ENCODE measurements at places on chromosomes 12 and 14.
A peak's percentile ranks its signal among the peaks of the same experiment; 100 is the strongest.

GRCh38 chr12:132131229-132131628, 12.9 kb downstream of the DDX51 start:
- DNase-seq = no peak

DNA sequence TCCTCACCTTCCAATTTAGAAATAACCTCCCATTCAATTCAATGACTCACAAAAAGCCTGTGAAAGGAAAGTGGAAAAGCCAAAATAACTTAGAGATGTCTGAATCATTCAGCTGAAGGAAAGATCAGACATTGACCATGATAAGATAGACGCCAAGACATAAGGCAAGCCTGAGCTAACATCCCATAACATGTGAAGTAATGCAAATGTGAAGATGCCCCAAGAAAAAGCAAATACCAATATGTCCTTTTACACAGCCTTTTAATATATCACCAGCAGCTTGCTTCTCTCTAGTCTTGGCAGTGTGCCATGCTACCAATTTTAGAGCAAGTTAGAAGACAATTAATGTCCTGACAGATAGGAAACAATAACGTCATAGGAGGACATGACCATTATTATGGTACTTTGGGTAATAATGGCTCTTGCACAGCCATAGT, 2.4 kb upstream of the NUMB start:
- DNase-seq = no peak

GRCh38 chr12:118189741-118190191, 53.8 kb downstream of the PEBP1 start:
- peak; percentile 40 for DNase-seq

DNA sequence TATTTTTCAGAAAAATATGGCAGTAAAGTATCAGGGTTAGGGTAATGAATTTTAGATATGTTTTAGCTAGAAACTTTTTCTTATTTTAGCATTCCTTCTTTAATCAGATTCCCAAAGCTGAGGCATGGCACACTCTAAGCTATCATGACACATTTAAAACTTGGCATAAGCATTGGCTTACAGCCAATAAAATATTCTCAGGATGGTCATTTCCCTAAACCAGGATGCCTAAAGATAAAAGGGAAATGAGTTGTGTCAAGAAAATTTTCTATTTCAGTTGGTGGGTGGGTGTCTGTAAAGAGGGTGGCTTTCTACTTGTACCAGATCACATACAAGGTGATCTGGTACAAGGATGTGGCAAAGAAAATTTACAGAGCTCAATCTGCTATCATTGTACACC, 47.8 kb downstream of the PEBP1 start:
- no peak for DNase-seq

- peak; percentile 34 for DNase-seq
Observed at GRCh38 chr14:76268047-76268431, 107.9 kb upstream of the ESRRB start.

Measured in hindlimb muscle (tissue), 1 donor.